ENCODE measurements at places on chromosomes 4 and X. TPM values are rescaled to one million over a fixed set of nuclear protein-coding genes. Genes with fewer than 3 reads are reported as not detected.

DNA sequence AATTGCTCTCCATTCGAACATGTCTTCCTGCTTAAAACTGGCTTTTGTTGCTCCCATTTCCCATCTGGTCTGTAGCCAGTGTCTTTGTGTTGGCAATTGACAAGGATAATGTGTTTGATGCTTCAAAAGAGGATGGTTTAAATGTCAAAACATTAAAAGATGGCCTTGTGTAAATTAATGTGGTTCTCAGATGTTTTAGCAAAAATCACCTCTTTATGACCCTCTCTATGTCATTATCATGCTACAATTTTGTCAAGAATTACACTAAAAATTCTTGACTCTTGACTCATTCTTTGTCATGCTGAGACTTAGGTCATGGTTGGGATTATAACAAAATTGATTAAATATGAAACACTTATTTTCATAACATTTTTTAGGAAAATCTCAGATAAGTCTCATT lies 47.4 kb downstream of the TMEM131L start:
- DNase-seq: peak; percentile 74

DNA sequence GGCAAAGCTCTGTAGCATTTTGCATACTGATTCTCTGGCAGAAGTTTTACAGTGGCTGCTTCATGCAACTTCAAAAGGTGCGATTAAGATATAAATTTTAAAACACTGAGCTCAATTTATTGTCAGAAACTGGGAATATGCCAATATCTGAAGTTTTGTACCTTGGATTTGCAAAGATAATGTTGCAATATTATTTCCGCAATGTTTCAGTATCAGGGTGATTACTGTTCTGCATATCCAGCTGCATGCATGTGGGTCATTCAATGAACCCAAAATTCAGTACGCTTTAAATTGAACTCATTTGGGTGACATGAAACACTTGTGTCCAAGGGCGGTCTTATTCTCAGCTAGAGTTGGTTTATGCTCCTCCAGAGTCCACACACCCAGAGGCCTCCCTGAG lies 26.2 kb downstream of the TRMT10A start:
- DNase-seq: no peak

GRCh38 chr4:183504930-183505610 lies at the start of gene ING2:
TSS of gene ING2 (plus strand) at chr4:183505058. CDS start at chr4:183505196, 138 bp downstream.
- DNase-seq: no peak

DNA sequence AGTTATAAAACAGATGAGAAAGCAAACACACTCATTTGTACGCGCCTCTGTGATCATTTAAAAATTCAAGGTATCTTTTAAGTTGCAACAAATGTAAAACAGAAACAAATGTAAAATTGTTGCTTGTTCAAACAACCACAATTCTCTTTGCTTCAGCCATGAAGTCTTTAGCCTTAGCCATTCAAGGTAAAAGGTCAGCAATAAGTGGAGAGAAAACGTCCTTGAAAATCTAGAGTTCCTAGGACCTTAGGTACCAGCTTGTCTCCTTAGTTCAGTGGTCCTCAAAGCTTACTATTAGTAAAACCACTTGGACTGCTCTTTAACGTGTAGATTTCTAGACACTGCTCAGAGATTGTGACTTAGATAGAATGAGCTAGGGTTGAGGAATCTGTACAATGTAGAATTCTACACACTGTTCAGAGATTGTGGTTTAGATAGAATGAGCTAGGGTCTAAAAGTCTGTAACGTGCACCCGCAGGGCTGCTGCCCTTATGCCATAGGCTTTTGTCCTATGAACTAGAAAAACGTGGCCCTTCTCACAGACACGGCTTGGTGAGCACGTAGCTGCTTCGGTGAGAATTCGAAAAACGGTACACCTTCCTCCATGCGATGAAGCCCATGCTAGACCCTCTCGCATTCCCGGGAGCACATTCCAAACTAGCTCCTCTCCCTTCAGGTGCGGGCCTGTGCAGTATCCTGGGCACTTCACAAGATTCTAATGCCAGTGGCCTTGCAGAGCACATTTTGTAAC lies 1.7 kb downstream of the PLAC8 start:
- peak; percentile 12 for DNase-seq

GRCh38 chrX:117511379-117511778 lies 605.2 kb downstream of the KLHL13 start:
- DNase-seq: no peak

DNA sequence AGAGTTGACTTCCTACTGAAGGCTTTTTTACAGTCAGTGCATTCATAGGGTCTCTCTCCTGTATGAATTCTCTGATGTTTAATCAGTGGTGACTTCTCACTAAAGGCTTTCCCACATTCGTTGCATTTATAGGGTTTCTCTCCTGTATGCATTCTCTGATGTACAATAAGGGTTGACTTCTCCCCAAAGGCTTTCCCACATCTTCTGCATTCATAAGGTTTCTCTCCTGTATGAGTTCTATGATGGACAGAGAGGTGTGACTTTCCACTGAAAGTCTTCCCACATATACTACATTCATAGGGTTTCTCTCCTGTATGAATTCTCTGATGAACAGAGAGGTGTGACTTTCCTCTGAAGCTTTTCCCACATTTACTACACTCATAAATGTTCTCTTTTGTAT lies 45.2 kb downstream of the ZNF674 start:
- DNase-seq: no peak

DNA sequence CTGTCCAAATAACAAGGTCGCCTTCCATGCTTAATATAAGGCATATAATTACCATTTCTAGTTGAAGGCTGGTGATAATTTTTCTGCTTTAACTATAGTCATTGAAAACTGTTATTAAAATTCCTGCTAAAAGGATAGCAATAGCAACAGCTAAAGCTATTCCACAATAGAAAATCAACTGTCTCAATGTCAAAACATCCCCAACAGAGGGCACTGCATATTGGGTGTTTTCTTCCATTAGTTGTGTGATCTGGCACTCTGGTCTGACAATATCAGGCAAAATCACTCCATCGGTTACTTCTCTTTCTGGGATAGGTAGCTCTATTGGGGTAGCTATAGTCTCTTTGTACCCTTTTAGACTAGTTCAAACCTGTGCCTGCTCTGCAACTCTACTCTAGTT lies 53.5 kb downstream of the TMPRSS11F start:
- no peak for DNase-seq

DNA sequence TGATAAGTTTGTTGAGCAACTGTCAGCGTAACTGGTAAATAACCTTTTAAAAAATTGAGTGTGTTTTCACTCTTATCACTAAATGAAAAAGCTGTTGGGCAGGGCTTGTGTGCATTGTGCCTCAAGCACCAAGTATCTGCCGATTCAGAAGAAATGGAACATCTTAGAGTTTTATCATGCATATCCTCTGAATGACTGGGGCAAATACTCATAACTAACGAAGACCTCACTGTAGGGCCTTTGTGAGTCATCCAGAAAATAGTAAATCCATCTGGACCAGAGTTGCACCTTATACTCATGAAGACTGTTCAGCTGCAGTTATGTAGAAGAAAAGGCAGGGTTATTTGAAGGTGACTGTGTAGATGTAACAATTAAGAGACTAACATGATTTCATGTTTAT lies 222.1 kb downstream of the CAMK2D start:
- peak; percentile 91 for DNase-seq

DNA sequence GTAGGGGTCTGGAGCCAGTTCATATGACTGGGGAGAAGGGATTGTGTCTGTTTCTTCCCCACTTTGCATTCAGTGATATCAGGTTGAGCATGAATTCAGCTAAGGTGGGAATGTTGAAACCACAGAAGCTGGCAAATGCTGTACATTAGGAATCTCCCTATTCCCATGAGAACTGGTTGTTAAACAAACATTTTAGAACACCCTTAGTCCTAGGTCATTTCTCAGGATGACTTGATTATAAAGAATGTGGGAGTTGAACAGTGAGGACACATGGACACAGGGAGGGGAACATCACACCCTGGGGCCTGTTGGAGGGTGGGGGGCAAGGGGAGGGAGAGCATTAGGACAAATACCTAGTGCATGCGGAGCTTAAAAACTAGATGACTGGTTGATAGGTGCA lies 62.6 kb upstream of the LIMCH1 start:
- DNase-seq: no peak

- no peak for DNase-seq
Measured at GRCh38 chrX:19190902-19191301, 68.6 kb upstream of the ADGRG2 start.

- DNase-seq: no peak
Measured at GRCh38 chr4:81392164-81392563, 79.5 kb downstream of the RASGEF1B start.

GRCh38 chr4:85165808-85166207 lies 199.3 kb upstream of the WDFY3 start:
- DNase-seq: no peak

GRCh38 chr4:156946516-156947424 lies 24.8 kb downstream of the PDGFC start:
- peak; percentile 99 for DNase-seq

DNA sequence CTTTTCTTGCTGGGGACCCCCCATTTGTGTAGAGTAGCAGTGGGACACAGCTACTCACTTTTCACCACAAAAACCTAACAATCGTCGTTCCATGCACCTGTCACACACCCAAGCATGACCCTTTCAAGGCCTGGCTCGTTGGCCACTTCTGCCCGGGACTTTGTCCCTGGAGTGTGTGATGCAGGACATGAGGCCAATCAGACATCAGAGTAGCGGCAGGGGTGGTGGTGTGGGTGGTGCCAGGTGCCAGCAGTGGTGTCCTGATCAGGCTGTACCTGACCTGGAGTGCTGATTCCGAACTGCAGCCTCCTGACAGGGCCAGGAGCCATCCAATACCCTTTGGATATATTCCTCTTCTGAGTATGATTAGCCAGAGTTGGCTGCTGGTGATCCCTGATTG lies 23.1 kb upstream of the PROM1 start:
- no peak for DNase-seq

DNA sequence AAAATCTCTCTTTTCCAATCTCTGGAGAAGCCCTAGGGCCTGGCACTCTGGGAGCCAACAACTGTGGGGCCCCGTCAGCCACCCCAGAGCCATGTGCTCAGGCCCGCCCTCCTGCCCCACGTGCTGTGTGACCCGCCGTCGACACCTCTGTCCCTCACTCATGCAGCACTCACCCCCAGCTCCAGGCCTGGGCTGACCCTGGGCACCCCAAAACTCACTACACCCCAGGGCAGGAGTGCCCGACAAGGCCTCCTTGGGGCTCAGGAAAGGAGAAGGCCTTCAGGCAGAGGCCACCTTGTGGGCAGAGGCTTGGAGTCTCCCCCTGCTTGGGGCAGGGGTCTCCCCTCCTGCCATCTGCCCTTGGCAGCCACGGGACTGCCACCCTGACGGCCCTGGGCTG lies 5.7 kb downstream of the MYL5 start:
- no peak for DNase-seq

- DNase-seq: no peak
Measured at GRCh38 chr4:127445471-127445870, 187.3 kb upstream of the INTU start.

GRCh38 chr4:3196670-3197359 lies 52.1 kb upstream of the MSANTD1 start:
- DNase-seq: no peak

DNA sequence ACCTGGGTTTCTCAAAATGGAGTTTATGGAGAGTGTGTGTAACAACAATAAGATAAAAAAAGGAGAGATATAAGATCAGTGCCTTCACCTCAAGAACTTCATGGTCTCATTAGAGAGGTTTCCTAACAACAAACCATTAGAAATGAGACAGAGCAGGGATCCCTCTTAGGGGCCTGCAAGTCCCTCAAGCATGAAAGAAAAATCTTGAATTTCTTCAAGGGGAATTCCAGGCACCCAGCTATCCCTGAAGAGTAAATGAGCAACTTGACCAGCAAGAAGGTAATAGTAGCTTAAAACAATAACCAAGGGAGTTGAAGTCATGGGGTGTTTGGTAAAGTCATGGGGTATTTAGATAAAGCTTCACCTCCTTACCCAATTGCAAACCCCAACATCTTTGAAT lies 49.7 kb upstream of the TLR3 start:
- no peak for DNase-seq

- DNase-seq: no peak
Measured at GRCh38 chrX:9862953-9863352, 76.7 kb downstream of the SHROOM2 start.

- DNase-seq: no peak
Measured at GRCh38 chr4:8938137-8938536, 66.5 kb upstream of the HMX1 start.

GRCh38 chrX:47817897-47818296 lies 18.8 kb upstream of the ZNF81 start:
- no peak for DNase-seq

The SSX2B gene
- not detected for total RNA-seq

The FMR1NB gene
- total RNA-seq: not detected

The KLHL5 gene
- total RNA-seq: 134 TPM

The FGFBP2 gene
- total RNA-seq: not detected

The CCNA2 gene
- total RNA-seq: 59.7 TPM

The GCNA gene
- 0.90 TPM for total RNA-seq

The GLUD2 gene
- 1.6 TPM for total RNA-seq

The CXCR3 gene
- total RNA-seq: not detected

The SNX25 gene
- 28.3 TPM for total RNA-seq

The ADH1A gene
- total RNA-seq: not detected

The CHM gene
- 27.2 TPM for total RNA-seq

The DRP2 gene
- total RNA-seq: 6.9 TPM
